Natural killer cell treated with Interleukin-12 subunit alpha and Interleukin-12 subunit beta and Interleukin-15 and Interleukin-18, amount 100 ng/mL, for 72 hours (primary cell): ENCODE measurements at places on chromosomes 1 and 21. TPM values are rescaled to one million over a fixed set of nuclear protein-coding genes. Genes with fewer than 3 reads are reported as not detected.

- no peak for DNase-seq
These were observed 417.5 kb downstream of the NCAM2 start for GRCh38 chr21:21415741-21416140.

DNA sequence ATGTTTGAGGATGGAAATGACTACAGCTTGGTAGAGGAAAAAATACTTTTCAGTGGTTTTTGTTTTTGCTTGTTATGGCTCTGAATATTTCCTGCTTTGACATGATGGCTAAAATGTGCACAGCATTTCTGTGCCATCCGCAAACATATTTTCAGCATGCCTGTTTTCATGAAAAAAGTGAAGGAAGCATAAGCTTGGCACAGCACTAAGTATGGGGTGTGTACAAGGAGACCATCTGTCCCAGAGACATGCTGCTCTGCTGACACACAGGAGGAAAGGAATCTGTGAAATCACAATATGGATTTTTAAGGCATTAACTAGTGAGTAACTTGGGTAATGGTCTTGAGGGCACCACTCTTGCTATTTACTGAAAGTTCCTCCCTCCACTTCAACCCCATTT lies 595.5 kb downstream of the RWDD3 start:
- DNase-seq = no peak

GRCh38 chr21:42319851-42320572 lies 4.8 kb upstream of the TFF3 start:
- no peak for DNase-seq

GRCh38 chr1:222288053-222288452 lies 259.9 kb downstream of the HHIPL2 start:
- DNase-seq = no peak

DNA sequence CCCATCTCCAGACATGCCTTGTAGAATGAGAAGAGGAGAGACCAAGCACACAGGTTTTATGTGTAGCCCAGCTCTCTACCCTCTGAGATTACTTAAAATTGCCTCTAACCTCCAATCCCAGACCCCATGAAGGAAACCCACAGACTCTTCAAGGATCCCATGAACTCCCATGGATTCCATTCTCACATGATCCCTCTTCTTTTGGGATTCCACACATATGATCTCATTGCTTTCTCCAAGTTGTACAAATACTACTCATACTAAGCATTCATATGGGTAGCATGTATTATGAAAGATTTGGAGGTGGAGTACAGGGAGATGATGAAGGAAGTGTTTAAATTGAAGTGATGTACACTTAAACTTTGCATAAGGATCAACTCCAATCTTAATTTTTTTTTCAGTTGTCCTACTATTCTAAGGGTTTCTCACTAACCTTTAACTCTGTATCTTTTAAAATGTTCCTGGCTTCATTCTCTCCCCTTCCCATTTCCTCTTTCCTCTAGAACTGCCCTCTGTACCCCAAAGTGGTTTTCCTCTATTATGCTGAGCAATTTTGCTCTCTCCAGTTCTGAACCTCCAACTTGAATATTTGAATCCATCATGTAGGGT lies 41.6 kb downstream of the MFSD2A start:
- no peak for DNase-seq

GRCh38 chr1:45677751-45678245 lies 8.5 kb downstream of the GPBP1L1 start:
- no peak for DNase-seq

- DNase-seq = no peak
These were observed 6.9 kb downstream of the TSTD1 start for GRCh38 chr1:161031874-161032273.

GRCh38 chr21:35027563-35028450 lies 21.3 kb downstream of the RUNX1 start:
- no peak for DNase-seq

Gene C4BPA
- not detected for total RNA-seq

Gene ZFP69
- total RNA-seq = 4.5 TPM
